ENCODE measurements at places on chromosomes 11 and 22.

DNA sequence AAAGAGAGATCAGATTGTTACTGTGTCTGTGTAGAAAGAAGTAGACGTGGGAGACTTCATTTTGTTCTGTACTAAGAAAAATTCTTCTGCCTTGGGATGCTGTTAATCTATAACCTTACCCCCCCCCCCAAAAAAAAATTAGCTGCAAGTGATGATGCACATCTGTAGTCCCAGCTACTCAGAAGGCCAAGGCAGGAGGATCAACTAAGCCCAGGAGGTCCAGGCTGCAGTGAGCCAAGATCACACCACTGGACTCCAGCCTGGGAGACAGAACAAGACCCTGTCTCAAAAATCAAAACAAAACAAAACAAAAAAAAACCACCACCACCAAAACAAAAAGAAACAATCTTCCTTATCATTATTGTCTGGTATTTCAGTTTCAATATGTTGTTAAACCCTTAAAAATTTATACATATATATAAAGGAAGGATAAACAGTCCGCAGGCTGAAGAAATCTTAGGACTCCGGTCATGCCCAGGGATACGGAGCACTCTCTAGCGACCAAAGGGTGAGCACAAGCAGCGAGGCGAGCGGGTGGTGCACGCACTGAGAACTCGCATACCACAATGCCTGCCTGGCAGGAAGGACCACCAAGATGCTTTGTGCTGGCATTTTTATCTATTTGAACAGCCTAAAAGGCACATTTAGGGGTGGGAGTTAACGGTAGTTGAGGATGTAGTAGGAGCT, 6.4 kb downstream of the POLDIP3 start:
- DNase-seq, result no peak

GRCh38 chr11:74280494-74280893, 30.9 kb downstream of the P4HA3 start:
- no peak for DNase-seq

GRCh38 chr11:10320736-10321465, 16.0 kb downstream of the ADM start:
- no peak for DNase-seq

GRCh38 chr11:105524286-105524685, 85.6 kb upstream of the GRIA4 start:
- DNase-seq, result no peak

GRCh38 chr11:73663604-73664495, 17.5 kb downstream of the PLEKHB1 start:
- DNase-seq, result no peak

- no peak for DNase-seq
Observed at GRCh38 chr11:65891219-65892136, 1.0 kb downstream of the CCDC85B start.

DNA sequence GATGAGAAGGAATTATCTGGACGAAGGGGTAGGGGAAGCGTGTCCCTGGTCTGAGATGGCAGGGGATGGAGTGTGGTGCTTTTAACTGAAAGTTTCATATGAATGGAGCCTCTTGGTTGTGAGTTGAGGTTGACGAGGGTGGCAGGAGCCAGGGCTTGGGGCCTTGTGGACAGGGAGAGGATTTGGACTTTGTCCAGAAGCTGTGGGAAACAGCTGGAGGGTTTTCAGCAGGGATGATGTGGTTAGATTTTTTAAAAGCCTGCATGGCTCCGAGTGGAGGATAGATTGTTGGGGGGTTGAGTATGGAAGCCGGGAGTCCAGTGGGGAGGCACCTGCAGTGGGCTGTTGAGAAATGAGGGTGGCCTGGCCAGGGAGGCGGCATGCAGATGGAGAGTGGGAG, 24.8 kb downstream of the MYO7A start:
- DNase-seq, result no peak

DNA sequence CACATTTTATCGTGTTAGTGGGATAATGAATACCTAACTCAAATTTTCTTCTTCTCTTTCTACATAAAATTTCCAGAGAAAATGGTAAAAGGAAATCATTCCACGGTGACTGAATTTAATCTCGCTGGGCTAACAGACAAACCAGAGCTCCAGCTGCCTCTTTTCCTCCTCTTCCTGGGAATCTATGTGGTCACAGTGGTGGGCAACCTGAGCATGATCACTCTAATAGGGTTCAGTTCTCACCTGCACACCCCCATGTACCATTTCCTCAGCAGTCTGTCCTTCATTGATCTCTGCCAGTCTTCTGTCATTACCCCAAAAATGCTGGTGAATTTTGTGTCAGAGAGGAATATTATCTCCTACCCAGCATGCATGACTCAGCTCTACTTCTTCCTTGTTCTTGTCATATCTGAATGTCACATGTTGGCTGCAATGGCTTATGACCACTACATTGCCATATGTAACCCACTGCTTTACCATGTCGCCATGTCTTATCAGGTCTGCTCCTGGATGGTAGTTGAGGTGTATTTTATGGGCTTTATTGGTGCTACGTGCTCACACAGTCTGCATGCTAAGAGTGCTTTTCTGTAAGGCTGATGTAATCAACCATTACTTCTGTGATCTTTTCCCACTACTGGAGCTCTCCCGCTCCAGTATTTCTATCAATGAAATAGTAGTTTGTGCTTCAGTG, 24.1 kb downstream of the OR10D3 start:
- no peak for DNase-seq

DNA sequence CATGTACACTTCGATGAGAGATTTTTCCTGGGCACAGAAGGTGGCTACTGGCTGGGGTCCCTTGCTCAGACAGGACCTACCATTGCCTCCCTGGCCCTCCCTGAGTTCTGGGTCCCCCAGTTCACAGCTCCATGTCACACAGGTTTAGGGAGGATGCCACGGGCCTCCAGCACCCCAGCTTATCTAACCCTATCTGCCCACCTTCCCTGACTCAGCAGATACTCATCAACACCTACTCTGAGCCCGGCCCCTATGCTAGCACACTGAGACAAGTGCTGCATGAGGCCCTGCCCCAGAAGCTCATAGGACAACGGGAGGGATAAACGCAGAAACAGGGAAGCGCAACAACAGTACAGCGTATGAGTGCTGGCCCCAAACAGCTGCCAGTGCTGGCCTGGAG, 9.6 kb downstream of the NAGA start:
- no peak for DNase-seq

DNA sequence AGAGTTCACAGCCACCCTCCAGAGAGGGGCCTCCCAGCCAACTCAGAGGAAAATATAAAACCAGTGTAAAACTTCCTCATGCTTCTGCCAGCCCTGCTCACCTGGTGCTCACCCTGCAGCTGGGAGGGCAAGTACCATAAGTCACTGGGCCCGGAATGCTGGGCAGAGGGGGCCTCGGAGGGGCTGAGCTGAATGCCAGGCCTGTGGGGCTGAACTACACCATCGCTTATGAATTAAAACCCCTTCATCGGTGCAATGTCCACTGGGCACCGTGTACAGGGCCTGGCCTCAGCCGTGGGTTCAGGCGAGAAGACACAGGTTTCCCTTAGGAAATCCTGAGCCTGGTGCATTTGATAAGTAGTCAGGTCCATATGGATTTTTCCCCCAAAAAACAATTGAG, 828.6 kb downstream of the TBC1D22A start:
- no peak for DNase-seq

GRCh38 chr11:47983464-47984397, 3.4 kb downstream of the PTPRJ start:
- no peak for DNase-seq

- DNase-seq, result no peak
Observed at GRCh38 chr22:50058906-50059880, 1.1 kb upstream of the TTLL8 start.

DNA sequence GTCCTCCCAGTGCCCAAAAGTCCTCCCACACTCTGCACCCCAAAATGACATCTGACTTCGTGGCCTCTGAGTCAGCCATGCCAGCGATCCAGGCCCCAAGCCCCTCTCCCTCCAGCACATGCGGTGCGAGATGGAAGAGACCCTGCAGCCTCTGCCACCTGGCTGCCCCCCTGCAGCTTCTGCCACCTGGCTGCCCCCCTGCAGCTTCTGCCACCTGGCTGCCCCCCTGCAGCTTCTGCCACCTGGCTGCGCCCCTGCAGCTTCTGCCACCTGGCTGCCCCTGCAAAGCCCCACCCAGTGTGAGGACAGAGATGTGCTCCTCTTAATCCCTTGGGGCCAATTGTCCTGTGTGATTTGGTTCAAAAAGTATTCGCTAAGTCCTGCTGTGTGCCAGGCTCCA, 68.0 kb downstream of the WNT7B start:
- no peak for DNase-seq

- DNase-seq, result no peak
Observed at GRCh38 chr11:129528296-129528695, 152.6 kb downstream of the BARX2 start.

DNA sequence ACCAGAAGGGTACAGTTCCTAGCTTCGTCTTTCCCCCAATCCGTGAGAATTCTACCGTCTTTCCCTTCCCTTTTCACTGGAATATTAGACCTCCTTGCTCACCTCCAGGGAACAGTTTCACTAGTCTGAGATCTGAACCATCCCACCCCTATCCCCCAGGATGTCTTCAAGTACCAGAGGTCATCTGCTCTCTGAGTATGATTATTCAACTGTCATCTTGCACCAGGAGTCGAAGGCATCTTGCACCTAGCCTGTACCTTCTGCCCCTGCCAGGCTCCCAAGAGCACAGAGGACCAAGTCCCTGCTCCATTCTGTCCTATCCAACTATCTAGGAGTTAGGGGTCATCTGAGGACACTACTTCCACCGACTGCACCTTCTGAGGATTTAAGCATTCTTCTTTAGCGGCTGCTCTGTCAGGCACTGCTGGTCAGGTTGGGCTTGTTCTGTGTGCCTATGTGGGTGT, 804 bp downstream of the ACER3 start:
- DNase-seq, result no peak

DNA sequence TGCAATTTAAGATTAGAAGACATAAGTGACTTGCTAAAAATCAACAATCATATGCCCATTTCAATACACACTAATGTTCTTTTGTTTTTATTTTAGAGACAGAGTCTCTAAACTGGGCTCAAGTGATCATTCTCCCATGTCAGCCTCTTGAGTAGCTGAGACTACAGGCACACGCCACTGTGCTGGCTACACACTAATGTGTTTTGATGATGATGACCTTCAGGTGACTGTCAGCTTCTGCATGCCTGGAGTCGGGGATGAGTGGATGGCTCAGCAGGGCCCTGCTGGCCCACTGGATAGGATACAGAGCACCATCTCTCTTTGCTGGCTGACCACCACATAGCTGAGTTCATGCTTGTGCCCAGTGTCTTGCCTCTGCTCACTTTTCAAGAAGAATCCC, 27.0 kb upstream of the POU2AF1 start:
- no peak for DNase-seq

GRCh38 chr22:23063539-23064380, 6.6 kb upstream of the GNAZ start:
- no peak for DNase-seq

DNA sequence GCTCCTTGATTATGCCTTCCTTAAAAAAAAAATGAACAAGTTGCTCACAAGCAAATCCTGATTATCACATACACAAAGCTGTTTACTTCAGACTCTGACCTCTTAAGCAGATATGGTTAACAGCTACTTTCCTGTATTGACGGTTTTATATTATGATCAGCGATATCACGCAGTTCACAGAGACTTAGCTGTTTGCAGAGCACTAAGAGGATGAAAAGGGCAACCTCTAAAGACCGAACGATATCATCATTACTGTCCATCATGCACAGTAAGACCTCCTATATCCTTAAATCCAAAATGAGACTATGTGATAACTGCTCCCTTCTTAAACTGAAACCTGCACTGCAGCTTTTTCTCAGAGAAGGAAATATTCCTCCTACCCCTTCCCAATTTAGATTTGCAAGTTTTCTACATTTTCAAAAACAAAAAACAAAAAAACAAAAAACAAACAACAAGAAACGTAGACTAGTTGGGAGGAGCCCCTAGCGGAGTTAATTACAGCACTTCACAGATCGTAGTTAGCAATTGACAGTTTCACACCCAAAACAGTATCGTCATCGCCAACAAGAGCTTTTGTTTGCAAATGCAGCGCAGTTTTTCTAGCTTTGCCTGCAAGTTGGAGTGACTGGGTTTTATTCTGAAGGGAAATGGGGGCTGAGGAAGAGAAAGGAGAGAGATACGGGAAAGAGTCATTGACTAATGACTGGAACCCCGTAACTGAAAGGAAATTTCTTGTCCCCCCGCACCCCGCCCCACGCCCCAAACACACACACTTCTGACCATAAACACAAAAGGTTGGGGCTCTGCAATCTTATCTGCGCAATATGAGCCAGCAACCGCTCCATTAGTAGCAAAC, 1.2 kb downstream of the DDX6 start:
- no peak for DNase-seq

All from cortex of kidney (tissue), 1 donor.